Central memory CD4-positive, alpha-beta T cell (primary cell): ENCODE measurements at places on chromosomes 12 and 14.

DNA sequence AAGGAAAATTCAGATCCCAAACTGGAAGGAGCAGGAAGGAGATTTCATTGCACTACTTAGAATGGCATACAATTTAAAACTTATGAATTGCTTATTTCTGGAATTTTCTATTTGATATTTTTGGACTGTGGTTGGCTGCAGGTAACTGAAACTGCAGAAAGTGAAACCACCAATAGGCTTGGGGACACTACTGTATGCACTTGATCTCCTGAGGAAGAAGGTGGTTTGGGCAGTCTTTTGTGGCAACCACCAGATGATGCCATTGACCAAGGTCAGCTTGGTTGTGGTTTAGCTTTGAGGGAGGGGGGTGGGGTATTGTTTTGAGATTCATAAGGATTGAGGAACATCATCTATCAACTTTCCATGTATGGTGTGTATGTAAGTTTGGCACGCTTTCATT lies 209.5 kb upstream of the STXBP6 start:
- no peak for DNase-seq

DNA sequence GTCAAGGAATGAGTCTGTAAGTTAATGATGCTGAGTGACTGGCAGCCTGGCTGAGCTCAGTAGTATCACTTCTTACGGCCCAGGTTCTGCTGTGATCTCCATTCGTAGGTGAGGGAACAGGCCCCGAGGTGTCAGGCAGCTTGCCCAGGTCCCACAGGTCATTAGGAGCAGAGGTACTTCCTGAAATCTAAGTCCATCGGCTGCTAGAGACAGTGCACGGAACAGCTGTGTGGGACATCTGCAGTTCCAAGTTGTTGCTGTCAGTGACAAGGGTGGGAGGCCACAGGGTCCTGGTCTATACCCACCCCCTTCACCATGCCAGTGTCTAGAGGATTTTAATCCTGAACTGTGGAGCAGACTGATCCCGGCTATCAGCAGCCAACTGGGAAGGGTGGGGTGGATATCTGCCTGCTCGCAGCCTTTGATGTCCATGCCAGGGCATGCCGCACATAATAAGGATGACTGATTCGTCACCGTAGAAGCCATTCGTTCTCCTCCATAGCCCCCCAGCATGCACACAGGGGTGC lies 82.3 kb upstream of the RIN3 start:
- DNase-seq: no peak

GRCh38 chr14:93112891-93113677 lies 2.6 kb downstream of the ITPK1 start:
- peak; percentile 63 for DNase-seq

DNA sequence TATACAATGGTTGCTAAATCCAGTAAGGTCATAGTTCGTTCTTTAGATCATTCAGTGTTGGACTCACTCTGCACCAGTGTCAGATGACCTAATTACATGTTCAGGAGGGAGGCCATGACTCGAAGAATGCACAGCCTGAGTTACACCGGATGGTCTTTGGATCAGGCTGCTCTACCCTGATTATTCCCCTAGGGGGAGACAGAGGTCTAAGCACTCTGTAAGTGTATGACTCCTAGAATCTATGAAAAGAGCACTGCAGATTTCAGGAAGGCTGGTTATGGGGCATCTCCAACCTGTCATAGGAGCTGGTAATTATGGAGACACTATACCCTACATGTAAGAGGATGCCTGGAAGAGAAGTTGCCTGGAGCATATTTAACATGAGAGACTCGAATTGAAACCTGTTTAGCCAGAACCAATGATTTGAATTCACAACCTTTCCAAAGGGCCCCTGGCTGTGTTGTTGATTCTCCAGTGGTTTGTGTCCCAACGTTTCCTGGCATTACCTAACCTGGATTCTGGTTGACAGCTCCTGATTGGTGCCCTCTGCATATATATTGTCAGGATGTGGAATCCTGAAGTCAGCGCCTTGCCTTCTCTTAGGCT lies at the start of gene MUCL1:
MUCL1 (plus strand) TSS at position 584 of the 606 bp plus-strand sequence. CDS start 67 bp downstream, outside the sequence.
- peak; percentile 66 for DNase-seq

DNA sequence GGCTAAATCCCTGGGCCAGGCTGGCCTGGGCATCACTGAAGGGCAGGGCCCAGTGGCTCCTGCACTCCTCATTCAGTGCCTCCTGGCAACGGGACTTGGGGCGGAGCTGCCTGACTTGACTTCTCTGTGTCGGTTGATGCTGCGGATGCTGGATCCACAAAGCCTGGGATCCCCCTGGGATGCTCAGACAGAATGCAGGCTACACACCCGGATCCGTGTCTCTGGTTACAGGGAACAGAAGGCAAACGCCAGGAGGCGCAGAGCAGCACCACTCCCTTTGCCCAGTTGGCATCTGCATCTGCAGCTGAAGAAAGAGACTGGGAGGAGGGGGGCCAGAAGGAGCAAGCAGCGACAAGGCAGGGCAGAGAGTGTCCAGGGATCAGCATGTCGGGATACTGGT lies 154.5 kb upstream of the FKBP4 start:
- DNase-seq: no peak

DNA sequence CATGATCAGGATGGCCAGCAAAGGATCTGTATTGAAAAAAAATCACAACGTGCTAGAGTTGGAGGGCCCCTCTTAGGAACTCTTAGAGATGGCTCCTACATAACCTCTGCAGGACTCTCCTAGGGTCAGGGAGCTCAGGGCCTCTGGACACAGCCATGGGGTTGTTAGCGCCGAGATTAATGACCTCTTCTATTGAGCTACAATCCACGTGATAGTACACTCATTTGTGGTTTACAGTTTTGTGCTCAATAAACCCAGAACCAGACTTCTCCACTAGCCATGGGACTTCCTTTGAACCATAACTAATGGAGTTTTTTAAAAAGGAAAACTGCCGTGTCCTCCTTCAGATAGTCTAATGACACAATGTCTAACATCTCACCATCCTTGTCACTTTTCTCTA lies 29.6 kb upstream of the HDAC7 start:
- DNase-seq: no peak

- DNase-seq: no peak
These were observed 15.1 kb downstream of the RNF41 start for GRCh38 chr12:56206452-56207166.

- no peak for DNase-seq
These were observed 201.3 kb upstream of the PRMT8 start for GRCh38 chr12:3289702-3290101.

- no peak for DNase-seq
These were observed 39.5 kb downstream of the FOXN3 start for GRCh38 chr14:89377544-89377943.

GRCh38 chr14:99042381-99043266 lies 229.4 kb downstream of the BCL11B start:
- DNase-seq: no peak

- DNase-seq: no peak
These were observed 107.9 kb upstream of the ESRRB start for GRCh38 chr14:76268047-76268431.

GRCh38 chr12:79668113-79668512 lies 22.7 kb downstream of the PAWR start:
- DNase-seq: no peak

- DNase-seq: no peak
These were observed 13.4 kb upstream of the TTC7B start for GRCh38 chr14:90829677-90830076.

GRCh38 chr14:58731465-58732293 lies 93.9 kb downstream of the DACT1 start:
- DNase-seq: no peak

DNA sequence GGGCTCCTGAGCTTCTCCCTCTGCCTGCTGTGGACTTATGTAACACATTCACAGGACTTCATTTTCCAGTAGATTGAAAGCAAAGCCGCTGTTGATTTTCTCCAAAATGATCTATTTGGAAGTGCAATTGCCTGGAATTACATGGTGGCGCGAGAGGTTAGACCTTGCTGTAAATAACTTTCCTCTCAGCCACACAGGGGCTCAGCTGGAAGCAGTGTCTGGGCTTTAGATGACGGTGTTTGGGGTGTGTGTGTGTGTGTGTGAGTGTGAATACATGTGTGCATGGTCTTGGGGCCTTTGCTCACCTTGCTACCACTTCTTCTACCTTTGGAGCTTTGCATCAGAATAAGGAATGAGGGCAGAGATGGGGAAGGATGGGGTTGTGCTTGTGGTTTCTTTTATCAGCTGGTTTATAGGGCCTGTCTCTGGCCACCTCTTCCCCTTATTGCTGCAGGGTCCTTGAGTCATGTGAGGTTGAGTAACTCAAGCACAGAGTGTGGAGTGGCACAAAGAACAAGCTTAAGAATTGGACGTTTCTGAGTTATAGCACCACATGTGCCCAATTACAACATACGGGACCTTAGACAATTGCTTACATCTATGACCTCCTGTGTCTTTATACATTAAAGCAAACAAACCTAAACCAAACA lies 280.6 kb downstream of the NRXN3 start:
- no peak for DNase-seq

DNA sequence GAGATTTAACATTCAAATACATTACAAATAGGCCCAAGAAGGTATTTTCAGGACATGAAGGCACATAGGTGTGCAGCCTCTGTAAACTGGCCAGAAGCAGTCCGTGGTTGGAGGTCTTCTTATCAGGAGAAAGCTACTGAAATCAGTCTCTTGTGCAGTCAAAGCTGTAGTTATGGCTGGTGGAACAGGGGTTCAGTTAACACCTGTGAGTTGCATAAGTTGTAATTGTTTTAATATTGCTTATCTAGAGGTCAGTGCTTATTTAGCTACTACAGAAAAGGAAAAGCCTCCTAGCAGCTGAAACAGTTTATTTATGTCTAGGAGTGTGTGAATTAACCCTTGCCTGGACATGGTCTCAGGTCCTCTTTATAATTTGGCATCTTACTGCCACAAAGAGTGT lies 377.6 kb upstream of the MDGA2 start:
- DNase-seq: no peak

GRCh38 chr12:116365606-116366455 lies 88.3 kb upstream of the MED13L start:
- no peak for DNase-seq

- DNase-seq: no peak
These were observed 106.7 kb downstream of the PPHLN1 start for GRCh38 chr12:42432517-42433140.

DNA sequence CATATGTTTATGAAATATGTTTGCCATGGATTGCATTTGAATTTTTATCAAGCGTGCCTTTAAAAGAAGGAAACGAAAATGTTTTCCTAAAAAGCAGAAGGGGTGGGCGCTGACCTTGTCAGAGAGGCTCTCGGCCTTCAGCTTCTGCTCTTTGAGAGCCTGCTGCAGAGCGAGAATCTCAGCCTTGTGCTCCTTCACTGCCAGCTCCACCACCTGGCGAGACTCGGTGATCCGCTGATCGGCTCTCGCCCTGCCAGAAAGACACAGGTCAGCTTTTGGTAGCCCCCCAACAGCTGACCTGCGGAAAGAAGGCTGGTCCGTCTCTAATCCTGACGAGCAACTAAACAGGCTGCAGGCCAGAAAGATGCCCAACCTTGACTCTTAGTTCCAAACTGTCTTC lies 62.4 kb downstream of the PRKAB1 start:
- no peak for DNase-seq

GRCh38 chr12:20596061-20596460 lies 99.1 kb upstream of the SLCO1C1 start:
- no peak for DNase-seq

GRCh38 chr14:35808076-35808637 lies 938 bp downstream of the RALGAPA1 start:
- DNase-seq: peak; percentile 10

GRCh38 chr12:47067771-47068431 lies 11.5 kb upstream of the PCED1B start:
- DNase-seq: no peak

DNA sequence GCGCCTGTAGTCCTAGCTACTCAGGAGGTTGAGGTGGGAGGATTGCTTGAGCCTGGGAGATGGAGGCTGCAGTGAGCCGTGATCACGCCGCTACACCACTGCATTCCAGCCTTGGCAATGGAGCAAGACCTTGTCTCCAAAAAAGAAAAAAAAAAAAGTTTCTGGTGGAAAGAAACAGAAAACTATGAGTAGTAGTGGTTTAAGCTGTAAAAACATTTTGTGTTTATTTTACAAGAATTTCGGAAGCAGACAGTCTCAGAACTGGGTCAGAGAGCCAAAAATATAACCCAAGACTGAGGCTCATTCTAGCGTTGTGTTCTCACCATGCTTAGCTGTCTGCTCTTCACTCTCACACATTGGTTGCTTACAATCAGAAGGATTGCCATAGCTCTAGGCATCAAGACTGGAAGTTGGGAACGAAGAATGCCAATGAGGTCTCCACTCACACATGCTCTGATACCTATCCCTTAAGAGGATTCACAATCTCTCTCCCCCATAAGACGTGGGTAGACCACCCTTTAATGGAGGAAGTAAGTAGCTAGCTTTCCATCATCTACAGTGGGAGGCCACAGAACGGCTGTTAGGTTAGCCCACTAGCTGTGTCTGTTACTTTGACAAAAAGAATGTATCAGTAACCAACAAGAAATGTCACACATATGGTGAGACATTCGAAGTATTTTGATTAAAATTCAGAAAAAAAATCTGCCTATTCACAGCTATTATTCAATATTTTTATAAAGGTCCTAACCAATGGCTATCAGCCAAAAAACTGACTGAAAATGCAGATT lies 117.6 kb upstream of the RASSF8 start:
- DNase-seq: no peak

DNA sequence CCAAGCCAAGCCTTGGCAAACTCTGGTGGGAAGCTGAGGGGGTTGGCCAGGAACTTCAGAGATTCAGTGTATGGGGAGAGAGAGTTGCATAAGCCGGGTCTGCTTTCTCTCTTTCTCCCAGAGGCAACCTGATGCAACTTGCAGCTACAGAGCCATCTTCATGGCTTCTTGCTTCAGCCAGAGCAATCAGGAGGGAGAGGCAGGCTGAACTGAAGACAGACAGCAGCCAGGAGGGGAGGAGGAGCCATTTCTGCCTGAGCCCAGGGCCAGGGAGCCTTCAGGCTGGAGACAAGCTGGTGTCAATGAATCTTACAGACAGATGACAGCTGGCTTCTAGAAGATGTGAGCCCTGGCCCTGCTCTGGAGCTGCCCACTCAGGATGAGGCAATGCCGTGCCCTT lies 18.7 kb downstream of the NPC2 start:
- DNase-seq: no peak

DNA sequence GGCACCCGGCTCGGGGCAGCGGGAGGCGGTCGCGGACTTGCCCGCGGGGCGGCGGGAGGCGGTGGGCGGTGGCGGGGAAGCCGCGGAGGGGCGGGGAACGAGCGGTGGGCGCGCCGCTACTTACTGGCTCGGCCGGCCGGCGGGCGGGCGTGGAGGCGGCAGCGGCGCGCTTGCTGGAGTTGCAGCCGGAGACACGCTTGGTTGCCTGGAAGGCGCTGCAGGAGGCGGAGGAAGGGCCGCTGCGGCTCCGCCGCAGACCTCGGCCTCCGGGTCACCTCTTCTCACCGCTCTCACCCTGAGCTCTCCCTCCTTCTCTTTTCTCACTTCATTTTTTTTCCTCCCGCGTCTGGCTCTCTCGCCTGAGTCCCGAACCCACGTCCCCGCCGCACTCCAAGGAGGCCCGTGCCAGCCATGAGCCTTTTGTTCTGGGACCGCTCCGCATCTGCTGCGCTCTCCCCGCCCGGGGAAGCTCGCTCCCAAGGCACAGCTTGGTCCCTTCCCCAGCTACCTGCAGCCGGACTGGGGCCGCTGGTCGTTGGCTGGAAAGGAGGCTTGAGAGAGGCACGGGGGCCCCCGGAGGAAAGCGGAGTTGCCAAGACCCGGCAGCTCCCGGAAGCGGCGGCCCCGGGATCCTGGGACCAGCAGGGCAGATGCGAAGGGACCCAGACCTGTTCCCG lies 592 bp upstream of the KCNK10 start:
- no peak for DNase-seq
